ENCODE measurements at places on chromosomes 3 and 15.

- DNase-seq, result no peak
These were observed 29.7 kb downstream of the CRYGS start for GRCh38 chr3:186514296-186515002.

- no peak for DNase-seq
These were observed 823.0 kb downstream of the CADM2 start for GRCh38 chr3:85781806-85782205.

DNA sequence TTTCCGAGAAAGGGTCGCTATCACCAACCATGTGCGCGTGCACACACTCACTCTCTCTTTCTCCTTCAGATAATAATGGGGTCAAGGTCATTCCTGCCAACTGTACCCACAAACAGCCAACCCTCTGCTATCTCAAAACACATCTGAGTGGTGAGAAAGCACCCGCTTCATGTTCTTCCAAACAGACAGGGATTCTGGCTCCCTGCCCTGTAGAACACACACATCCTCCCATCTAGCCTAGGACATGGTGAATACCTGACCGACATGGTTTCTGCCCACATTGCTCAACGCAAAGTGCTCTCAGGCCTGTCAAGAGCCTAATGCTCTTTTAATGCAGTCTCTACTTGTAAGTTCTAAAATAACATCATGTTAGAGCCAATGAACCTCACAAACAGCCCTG lies 302.2 kb downstream of the FOXP1 start:
- DNase-seq, result no peak

- no peak for DNase-seq
These were observed 58.1 kb upstream of the CD200R1L start for GRCh38 chr3:112904786-112905185.

GRCh38 chr15:78168608-78169007 lies 19.4 kb downstream of the IDH3A start:
- DNase-seq, result no peak

- DNase-seq, result no peak
These were observed 349.3 kb downstream of the ERC2 start for GRCh38 chr3:56118968-56119367.

- DNase-seq, result no peak
These were observed 82.6 kb downstream of the TRANK1 start for GRCh38 chr3:36862076-36862755.

GRCh38 chr3:100150473-100150872 lies 36.2 kb upstream of the FILIP1L start:
- no peak for DNase-seq

- no peak for DNase-seq
These were observed 211.7 kb upstream of the WNT5A start for GRCh38 chr3:55698831-55699230.

- DNase-seq, result peak; percentile 35
These were observed 611 bp upstream of the BNIP2 start for GRCh38 chr15:59689626-59690236.

DNA sequence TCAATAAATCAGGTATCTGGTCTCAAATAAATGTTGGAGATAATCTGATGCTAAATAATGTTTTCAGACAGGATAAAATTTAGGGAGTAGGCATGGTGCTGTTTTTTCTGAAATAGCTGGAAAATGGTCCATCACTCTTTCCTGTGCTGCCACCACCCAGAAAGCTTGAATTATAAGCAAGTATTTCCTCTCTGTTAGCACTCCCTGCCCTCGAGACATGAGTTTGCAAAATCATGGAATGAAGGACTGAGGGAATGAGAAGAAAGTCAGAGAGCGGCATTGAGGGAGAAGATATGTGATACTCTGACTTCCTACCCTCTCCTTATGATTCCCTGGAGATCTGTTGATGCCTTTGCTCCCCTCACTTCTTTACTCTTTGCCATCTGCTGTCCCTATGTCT lies 1095.7 kb downstream of the IGSF11 start:
- DNase-seq, result no peak

- no peak for DNase-seq
These were observed 2.0 kb upstream of the GP9 start for GRCh38 chr3:129058441-129059200.

DNA sequence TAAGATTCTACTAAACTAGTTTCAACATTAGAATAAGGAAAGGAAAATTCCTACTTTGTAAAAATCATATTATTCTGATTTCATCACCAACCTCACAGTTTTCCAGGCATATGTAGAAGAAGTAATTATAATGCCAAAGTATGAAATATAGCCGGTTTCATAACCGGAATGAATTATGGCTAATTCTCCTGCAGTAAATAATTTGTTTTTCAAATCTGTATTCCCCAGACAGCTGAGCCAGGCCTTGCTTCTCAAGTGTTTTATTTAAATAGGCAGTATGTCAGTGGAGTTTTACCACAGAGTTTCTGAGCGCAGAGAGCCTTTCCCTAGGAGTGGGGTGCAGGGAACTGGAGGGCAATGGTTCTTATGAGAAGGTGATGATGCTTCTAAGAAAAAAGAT lies 8.7 kb upstream of the CPA3 start:
- DNase-seq, result no peak

- no peak for DNase-seq
These were observed 38.8 kb upstream of the SLC25A36 start for GRCh38 chr3:140902791-140903190.

DNA sequence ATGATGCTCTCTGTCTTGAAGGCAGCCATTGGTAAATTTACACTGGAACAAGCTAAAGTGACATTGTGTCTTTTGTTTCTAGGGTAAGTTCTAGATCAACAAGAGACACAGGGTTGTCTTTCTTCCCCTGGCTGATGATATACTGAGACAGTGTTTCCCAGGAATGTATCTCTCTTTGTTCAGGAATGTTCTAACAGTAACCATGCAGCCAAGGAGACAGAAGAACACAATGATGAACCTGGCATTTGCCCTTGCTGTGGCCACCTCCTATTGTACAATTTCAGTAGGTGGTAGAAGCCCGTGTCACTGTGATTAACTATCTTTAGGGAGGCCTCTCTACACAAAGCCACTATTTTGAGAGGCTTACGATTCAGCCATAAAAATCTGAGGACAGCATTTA lies 130.7 kb downstream of the LRTM1 start:
- no peak for DNase-seq

- no peak for DNase-seq
These were observed 75.9 kb downstream of the TMEM108 start for GRCh38 chr3:133113927-133114597.

DNA sequence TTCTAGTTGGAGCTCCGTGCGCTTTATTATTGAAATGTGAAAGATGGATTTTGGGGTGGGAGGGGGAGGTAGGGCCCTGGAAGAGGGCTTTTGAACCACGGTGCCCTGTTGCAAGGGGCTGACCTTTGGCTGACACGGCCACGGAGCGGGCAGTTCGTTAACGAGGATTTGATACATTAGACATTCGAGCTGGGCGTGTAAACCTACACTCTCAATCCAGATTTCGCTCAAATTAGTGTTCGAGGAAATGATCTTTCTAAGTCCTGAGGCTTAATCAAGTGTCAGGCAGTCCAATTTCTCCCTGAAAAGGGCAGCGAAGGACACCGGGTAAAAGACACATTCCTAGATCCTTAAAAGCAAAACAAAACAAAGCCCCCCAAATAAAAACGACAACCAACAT lies 13.0 kb downstream of the ZIC1 start:
- no peak for DNase-seq

DNA sequence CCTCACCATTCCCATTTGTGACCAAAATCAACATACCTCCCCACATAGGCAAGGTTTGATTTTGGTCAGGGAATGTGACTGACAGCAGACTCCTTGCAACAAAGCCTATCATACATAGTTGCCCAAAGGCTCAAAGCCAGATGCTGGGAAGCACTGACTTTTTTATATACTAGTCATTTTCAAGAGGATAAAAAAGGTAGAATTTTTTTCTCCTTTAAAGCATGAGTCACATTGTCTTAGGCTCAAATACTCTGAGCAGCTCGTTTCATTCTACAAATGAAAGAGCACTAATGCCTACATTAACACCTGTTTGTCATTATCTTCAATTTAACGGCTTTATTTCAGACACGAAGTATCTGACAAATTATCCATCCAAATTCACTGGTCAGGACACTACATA lies 36.2 kb downstream of the ICE2 start:
- DNase-seq, result peak; percentile 30

- DNase-seq, result no peak
These were observed 23.0 kb upstream of the POLR2M start for GRCh38 chr15:57683481-57683880.

- DNase-seq, result no peak
These were observed 29.1 kb downstream of the CADM2 start for GRCh38 chr3:84987706-84988504.

- DNase-seq, result peak; percentile 96
These were observed 101.2 kb downstream of the SMAD6 start for GRCh38 chr15:66803182-66803729.

GRCh38 chr3:194768586-194768985 lies 82.9 kb downstream of the FAM43A start:
- DNase-seq, result no peak

DNA sequence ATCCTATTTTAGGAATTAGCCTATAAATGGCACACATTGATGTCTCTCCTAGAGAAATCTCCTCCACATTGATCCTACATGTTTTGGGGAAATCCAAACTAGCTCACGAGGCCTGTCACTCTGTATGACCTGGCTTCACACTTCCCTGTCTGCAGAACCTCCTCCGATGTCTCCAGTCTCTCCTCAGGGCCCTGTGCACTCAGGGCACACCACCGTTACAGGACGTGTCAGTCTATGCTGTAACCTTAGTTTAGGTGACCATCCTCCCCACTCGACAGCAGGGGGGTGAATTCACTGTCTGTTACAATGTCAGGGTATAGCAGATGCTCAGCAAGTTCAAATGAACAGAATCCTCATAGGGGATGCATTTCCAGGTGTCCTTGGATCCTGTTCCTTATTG lies 249.1 kb downstream of the OCA2 start:
- no peak for DNase-seq

DNA sequence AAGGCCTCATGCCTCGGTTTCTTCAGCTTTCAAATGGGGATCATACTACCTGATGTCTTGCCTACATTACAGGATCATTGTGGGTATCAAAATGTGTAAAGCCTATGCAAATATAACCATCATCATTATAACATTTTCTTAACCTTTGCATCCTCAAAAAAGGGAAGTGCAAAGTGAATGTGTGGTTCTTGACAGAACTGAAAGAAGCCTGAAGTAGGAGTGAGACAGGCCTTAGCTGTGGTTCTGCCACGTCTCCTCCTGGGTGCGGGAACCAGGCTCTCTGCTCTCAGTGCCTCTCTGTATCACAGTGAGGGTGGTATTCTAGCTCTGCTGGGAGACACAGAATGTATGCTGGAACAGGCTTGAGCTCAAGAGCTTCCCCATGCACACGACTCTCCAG lies 316.9 kb upstream of the ICE2 start:
- DNase-seq, result no peak

DNA sequence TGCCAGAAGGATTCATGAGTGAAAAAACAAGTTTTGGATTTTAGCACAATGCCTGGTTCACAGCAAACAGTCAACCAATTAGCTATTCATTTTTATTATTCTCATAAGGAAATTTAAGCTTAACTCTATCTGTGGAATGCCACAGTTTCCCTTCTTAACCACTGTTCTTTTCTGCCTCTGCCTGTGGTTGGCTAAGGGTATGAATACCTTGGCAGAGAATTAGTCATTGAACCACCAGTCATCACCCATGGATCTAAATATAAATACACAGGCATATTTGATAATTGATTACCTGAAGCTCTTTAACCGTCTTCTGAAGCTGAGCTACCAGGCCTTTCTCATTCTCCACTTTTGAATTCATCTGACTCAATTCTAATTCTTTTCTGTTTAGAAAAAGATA lies 79.9 kb downstream of the MYH15 start:
- no peak for DNase-seq

- DNase-seq, result no peak
These were observed 109.6 kb downstream of the FNDC3B start for GRCh38 chr3:172148702-172149565.

DNA sequence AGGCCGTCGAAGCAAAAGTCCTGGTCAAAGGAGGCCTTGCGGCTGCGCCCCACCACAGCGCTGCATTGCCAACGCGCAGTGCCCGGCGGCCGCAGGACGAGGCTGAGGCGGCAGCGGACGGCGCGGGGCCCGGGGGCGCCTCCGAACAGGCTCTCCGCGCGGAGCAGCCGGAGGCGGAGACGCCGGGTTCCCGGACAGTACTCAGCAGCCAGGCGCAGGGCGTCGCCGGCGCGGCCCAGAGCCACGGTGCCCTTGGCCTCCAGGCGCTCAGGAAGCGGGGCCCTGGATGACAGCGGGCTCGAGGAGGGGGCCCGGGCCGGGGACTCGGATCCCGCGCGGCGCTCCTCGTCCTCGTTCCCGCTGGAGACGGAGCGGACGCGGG lies 1.1 kb downstream of the C2CD4B start:
- no peak for DNase-seq

GRCh38 chr3:4821975-4822374 lies 157.3 kb upstream of the BHLHE40 start:
- no peak for DNase-seq

DNA sequence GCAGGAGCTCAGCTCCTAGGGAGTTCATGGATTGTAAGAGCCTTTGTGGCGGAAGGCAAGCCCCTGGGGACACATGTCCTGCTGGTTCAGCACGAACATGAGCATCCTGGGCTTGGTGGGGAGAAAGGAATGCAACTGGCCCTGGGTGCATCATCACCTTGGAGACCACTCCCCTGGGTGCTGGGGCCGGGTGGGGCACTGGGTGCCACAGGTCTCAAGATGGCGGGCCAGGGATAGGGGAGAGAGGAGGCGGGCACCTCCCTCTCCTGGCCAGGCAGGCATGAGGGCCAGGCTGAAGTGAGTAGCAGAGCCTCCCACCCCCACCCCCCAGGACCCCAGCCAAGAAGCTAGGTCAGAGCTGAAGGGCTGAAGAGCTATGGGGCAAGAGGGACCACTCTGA lies 768 bp downstream of the PCBP4 start:
- DNase-seq, result no peak

- no peak for DNase-seq
These were observed 27.9 kb downstream of the KY start for GRCh38 chr3:134622806-134623365.

DNA sequence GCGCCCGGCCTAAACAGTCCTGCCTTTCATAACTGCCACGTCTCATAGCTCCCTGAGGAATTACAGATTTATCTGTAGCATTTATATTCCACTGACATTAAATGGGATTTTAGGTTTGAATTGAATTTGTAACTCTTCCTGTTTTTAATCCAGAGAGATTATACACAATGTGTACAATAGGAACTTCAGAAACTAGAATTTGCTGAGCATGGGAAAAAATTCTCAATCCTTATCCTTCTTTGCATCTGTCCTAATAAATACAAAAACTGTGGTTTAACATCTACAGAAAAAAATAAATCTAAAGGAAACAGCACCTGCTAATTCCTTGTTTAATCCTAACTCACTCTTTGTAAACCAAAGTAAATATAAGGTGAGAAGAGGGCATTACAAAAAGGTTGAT lies 2.2 kb downstream of the NEK11 start:
- no peak for DNase-seq

- no peak for DNase-seq
These were observed 40.8 kb downstream of the TM4SF18 start for GRCh38 chr3:149292666-149293065.

- DNase-seq, result no peak
These were observed 27.4 kb downstream of the SEC22A start for GRCh38 chr3:123229145-123229544.
